ENCODE measurements at places on chromosomes 12 and 14.

- DNase-seq: peak; percentile 35
These were observed 306.3 kb downstream of the APAF1 start for GRCh38 chr12:98951406-98951805.

DNA sequence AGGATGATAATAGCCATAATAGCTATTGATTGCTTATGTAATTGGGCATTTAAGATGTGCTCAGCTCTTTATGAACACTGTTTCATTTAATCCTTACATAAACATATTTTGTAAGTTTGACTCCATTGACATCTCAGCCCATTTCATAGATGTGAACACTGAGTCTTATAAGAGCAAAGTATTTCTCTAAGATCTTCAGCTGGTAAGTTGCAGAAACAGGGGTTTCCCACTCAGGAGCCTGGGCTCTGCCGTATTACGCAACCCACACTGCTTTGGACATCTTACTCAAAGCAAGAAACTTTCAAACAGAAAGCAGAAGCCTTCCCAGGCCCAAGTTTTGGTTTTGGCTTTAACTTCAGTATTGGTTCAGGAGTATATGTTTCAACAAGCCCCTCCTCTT is 705.1 kb downstream of the MED13L start:
- DNase-seq: no peak

- no peak for DNase-seq
These were observed 31.9 kb upstream of the OSBPL8 start for GRCh38 chr12:76591476-76591875.

DNA sequence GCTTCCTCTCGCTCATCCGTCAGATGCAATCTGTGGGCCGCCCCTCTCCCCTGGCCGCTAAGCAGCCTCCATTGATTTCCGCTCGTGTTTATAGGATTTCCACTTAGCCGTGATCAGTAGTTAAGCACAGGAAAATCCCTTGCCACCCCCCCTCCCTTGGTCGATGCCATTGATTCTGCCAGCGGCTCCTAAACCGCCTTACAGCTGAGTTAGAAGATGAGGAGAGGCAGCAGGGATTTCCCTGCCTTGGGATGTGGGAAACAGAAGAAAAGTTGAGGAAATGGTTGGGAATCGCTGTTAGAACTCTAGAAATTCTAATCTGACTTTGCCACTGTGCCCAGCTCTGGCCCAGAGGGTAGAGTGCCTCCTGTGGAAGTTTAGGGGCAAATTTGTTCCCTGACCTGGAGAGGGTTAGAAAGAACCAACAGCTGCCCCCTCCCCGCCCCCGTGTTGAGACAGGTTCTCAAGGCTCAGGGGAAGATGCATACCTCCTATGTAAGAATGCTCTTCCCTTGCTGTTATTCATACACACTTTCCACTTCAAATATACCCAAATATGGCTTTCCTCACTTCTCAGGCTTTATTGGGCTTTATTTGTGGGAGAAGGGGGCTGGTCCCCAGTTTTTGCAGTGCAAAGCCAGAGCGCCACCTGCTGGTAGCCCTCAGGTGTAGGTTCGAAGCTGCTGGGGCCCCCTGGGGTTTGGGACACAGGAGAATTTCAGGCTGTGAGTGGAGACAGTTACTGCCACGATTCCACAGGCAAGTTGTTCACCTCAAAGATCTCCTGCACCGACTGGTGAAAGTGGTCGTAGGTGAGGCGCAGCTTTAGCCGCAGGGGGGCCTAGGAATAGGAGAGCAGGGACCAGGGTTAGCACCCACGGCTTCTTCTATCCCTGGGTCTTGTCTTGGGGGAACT is 3.2 kb downstream of the THTPA start:
- DNase-seq: peak; percentile 56

- DNase-seq: no peak
These were observed 61.3 kb downstream of the KITLG start for GRCh38 chr12:88518863-88519403.

- DNase-seq: no peak
These were observed 58.4 kb downstream of the PTPN21 start for GRCh38 chr14:88496414-88496813.

DNA sequence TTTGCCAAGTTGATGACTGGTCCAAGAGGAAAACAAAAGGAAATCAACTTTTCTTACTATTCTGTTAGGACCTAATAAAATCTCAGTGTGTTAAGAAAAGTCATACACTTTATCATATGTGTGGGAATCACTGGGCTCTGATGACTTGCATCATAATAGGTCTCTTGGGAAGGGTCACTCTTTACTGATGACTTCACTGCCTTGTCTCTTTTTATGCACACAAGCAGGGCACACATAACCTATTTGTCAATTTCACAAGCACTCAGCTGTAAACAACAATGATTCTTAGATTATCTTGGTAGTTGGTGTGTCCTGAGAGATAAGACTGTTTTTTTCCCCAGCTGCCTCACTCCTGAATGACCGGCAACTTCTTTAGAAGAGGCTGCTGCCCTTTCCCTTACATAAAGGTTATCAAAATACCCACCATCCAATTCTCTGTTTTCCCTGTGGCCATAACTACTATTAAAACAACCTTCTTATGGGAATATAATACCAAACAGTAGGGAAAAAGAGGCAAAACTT is 50.9 kb upstream of the INSM2 start:
- DNase-seq: no peak

GRCh38 chr12:29320295-29321085 is 60.5 kb downstream of the ERGIC2 start:
- no peak for DNase-seq

GRCh38 chr12:51216642-51217041 is 1.2 kb downstream of the POU6F1 start:
- DNase-seq: no peak

- DNase-seq: no peak
These were observed 74.7 kb downstream of the RFX4 start for GRCh38 chr12:106657488-106657887.

GRCh38 chr12:54159589-54159988 is 29.2 kb downstream of the SMUG1 start:
- no peak for DNase-seq

- no peak for DNase-seq
These were observed 6.3 kb upstream of the EVL start for GRCh38 chr14:100058777-100059437.

Data from NCI-H1694 treated with DMSO at 0.1 percent for 48 hours (cell line).